ENCODE measurements at places on chromosomes 1 and 21.
A peak's percentile ranks its signal among the peaks of the same experiment; 100 is the strongest.

DNA sequence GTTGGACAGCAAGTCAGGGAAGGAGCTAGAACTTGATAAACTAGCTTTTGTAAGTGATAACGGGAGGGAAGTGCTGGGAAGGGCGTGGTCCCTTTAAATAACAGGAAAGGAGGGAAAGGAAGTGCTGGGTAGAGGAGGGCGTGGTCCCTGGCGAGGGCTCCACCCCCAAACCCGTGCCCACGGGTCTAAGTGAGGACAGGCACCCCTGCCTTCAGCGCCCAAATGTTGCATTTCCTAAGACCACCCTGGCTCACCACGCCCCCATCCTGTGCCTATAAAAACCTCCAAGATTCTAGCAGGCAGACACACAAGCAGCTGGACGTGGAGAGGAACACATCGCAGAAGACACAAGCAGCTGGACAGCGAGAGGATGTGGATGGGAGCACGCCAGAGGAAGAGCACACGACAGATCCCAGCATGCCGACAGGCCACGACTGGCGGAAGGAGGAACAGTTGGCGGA is 58.5 kb downstream of the PALMD start:
- no peak for DNase-seq

DNA sequence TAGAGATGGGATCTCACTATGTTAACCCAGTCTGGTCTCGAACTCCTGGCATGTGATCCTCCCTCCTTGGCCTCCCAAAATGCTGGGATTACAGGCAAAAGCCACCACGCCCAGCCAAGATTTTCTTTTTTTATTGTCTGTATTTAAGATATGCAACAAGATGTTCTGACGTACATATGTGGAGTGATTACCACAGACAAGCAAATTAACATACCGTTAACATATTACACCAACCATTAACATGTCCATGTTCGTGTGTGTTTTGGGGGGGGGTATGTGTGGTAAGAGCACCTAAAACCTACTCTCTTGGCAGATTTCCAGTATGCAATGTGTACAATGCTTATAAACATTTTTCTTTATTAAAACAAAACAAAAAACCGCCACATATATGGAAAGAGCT is 10.6 kb upstream of the KCNE2 start:
- no peak for DNase-seq

DNA sequence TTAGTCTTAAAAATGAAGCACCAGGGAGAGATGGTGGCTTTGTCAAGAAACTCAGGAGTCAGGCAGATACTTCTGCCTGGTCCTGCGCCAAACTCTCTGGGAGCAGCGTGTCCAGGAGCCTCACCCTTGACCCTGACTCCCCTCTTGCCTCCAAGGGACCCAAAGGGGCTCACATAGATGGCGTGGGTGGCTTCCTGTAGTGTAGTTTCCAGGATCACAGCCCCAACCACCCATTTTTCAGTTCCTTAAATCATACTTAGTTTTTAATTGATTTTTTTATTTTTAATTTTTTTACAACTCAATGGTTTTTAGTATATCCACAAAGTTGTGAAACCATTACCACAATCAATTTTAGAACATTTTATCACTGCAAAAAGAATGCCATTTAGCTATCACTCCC is 107.7 kb upstream of the IGSF21 start:
- no peak for DNase-seq

DNA sequence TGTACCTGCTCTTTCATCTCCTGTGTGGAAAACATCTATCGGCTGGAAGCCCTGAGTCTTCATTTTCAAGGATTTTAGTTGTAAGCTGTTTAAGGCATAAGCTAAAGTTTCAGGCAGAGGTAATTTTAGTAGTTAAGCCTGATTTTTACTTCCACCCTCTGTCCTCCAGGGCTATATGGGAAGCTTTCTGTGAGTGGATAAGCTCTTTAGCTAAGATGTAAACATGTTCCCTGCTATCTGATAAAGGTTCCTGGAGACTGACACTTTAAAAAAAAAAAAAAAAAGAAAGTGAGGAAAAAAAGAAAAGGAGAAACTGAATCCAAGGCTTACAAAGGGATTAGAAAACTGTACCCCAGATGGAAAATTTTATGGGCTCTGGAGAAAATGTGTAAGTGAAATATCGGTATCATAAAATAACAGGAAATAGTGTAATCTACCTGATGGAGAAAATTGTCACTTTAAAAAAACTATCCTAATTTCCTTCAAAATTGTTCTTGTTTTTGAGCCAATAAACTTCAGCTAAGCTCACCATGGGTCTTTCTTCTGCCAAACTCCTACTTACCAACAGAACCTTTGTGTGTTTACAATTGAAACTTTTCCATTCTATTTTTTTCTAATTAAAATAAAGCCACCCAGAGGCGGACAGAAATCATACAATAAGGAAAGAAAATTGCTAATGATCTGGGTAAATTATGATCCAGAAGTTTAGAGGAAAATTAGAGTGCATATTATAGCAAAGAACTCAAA is 180.5 kb downstream of the TGFB2 start:
- DNase-seq: no peak

- DNase-seq: no peak
Observed at GRCh38 chr1:243849421-243850201, 432 bp downstream of the AKT3 start.

- no peak for DNase-seq
Observed at GRCh38 chr1:97563926-97564325, 356.9 kb downstream of the DPYD start.

- peak; percentile 80 for DNase-seq
Observed at GRCh38 chr1:178126741-178127185, 32.9 kb downstream of the RASAL2 start.

GRCh38 chr1:52439976-52440375 is 35.6 kb downstream of the PRPF38A start:
- DNase-seq: no peak

DNA sequence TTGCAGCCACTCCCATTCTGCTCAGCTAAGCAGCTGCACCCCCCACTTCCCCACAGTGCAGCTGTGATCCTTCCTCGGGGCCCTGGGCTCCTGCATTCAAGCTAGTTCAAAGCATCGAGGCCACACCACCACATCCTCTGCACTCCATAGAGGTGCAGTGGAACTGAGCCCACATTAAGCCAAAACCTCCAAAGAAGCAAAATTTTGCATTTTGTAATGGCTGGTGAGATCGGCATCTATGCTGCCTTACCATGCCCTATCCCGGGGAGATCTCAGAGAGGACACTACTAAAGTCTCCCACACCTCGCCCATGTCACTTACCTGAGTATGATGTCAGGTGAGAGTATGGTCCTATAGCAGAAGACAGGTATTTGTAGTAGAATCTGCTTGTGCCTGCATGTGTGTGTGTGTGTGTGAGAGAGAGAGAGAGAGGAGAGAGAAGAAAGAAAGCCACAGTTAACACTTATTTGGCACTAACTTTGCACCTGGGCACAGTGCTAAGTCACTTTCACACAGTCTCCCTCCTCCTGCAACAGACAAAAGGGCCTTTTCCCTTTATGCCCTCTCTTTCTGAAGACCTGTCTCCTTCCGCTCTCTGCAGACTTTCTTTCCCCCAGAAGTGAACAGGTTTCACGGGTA is 89.8 kb downstream of the KIF14 start:
- DNase-seq: no peak

GRCh38 chr1:240499012-240499411 is 112.9 kb downstream of the GREM2 start:
- peak; percentile 69 for DNase-seq

DNA sequence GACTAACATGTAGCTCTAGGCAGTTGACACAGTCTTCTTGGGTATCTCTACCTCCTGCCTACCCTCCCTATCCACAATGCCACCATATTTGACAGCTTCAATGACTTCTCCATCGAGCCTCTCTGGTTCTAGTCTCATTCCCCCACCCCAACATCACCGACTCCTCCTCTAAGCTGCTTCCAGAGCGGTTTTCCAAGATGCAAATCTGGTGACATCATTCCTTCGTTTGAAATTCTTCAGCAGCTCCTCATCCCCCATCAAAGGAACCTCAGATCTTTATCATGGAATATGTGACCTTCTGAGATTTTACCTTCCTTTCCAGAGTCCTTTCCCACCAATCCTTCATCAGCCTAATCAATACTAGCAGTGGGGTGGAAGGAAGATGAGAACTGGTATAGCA is 352.4 kb upstream of the RUNX1 start:
- DNase-seq: no peak

All from fibroblast of pulmonary artery (primary cell).